Small intestine (tissue), 16 donors: ENCODE measurements at places on chromosomes 2 and 18.
A peak's percentile ranks its signal among the peaks of the same experiment; 100 is the strongest.

DNA sequence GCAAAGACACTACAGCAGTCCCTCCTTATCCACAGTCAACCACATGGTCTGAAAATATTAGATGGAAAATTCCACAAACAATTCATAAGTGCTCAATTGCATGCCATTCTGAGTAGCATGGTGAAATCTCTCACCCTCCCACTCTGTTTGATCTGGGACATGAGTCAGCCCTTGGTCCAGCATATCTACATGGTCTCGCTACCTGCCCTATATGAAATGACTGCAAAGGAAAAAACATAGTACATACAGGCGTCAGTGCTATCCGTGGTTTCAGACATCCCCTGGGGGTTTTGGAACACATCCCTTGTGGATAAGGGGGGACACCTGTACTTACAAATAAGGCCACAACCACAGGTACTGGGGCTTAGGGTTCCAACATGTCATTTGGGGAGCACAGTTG, 73.7 kb downstream of the CABLES1 start:
- no peak for DNase-seq

GRCh38 chr2:218137514-218137913, 11.7 kb downstream of the CXCR2 start:
- DNase-seq = no peak

- DNase-seq = no peak
These were observed 128.7 kb downstream of the TPO start for GRCh38 chr2:1541819-1542475.

DNA sequence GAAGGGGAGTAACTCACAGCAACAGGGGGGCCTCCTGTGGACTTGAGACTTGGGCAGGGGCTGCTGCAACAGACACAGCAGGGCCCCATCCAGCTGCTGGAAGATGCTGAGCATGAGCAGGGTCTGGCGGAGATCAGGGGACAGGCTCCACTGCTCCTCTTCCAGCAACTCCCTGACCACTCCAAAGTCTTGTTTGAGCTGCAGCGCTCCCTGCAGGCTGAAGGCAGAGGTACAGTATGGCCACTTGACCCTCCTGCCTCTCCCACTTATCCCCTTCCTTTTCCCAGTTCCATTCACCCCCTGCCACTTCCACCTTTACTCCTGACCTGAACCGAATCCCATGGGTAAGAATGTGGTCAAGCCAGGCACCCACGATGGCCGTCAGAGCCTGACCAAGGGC, 2.4 kb upstream of the MRPL53 start:
- DNase-seq = no peak

- DNase-seq = no peak
These were observed 203.3 kb upstream of the SPOPL start for GRCh38 chr2:138298120-138298814.

DNA sequence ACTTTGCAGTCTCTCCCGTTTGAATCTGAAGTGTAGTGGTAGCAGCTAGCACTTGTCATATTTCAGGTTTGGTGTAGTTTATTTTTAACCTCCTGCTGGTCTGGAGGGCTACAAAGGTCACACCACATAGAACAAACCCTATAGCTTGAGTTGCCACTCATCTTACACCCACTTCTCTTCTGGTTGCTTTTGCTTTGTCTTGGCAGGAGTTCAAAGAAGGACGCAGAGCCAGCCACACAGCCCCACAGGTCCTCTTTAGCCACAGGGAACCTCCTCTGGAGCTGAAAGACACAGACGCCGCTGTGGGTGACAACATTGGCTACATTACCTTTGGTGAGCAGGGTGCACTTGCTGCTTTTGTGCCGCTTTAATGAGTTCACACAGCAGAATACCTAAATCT, 15.6 kb upstream of the GPBAR1 start:
- DNase-seq = no peak

DNA sequence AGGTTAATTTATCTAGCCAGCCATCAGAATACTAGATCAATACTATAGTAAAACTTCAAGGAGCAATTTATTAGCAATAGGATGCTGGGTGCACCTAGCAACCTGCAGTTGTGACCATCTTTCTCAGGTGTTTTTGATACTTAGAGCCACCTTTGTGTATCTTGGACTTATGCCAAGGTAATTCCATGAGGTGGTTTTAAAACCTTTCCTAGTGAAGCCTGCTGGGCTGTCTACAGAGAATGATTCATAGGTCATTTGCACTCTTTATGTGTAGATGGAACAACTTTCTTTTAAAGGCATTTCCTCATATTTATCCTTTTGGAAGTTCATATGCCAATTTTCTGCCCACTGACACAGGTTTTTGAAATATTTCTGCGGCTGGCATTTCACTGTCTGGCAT, 1030.1 kb upstream of the POU3F3 start:
- DNase-seq = peak; percentile 71

GRCh38 chr2:49291619-49292018, 137.3 kb upstream of the FSHR start:
- DNase-seq = no peak

DNA sequence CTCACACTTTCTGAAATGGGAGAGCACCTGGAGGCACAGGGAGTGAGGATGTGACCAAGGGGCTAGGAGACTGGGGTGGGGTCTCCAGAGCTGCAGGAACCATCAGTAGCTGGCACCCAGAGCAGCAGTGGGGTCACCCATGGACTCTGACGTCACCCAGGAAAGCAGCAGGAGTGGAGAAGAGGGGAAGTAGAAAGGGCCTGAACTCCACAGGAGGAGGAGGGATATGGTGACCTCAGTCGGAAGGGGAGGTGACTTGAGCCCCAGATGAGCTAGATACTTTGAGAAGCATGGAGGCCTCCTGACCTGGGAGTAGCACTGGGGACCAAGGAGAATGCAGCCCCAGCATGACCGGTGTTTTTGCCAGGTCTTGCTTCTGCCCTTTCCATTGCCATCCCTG, 8.8 kb downstream of the NMUR1 start:
- DNase-seq = no peak

DNA sequence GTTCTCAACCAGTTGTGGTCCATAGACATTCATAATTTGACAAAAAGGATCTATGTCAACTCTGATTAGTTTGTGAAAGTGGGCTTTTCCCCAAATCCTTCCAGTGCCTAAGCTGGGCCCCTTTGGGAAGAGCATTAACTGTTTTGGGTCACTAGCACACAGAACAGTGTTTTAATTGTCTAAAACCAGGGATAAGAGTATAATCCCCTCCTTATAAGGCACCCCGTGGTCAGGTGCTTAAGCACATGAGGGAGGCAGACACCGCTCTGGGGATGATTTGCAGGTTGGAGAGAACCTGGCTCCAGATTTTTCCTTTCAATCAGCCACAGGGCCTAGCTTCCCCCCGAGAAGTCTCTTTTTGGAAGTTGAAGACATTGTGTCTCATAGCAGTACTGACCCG, 53.6 kb upstream of the RFX8 start:
- no peak for DNase-seq

DNA sequence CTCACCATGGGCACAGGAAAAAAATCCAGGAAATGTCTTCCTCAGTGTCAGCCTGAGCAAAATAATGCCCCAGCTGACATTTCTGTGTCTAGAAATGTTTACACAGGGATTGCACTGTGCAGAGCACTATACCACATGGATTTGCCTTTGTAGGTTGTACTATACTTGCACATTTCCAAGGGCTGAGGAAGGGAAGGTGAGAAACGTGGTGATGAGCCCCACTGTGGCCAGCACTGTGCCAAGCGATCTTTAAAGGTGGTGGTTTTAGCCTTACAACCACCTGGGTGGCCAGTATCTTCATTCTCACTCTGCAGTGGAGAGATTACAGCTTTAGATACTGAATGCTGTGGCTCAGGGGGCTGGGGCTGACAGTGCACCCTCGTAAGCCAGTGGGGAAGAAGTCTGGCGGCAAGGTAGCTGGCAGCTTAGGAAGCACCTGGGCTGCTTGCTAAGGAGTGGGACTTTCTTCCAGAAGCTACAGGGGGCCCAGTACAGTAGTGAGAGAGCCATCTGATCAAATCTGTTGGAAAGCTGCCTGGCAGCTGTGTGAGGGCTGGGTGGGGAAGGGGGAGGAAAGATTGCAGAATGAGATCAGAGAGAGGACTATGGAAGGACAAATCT, 81.4 kb upstream of the MSH2 start:
- no peak for DNase-seq

- peak; percentile 8 for DNase-seq
These were observed 295.4 kb downstream of the CYP26B1 start for GRCh38 chr2:71852141-71852711.

DNA sequence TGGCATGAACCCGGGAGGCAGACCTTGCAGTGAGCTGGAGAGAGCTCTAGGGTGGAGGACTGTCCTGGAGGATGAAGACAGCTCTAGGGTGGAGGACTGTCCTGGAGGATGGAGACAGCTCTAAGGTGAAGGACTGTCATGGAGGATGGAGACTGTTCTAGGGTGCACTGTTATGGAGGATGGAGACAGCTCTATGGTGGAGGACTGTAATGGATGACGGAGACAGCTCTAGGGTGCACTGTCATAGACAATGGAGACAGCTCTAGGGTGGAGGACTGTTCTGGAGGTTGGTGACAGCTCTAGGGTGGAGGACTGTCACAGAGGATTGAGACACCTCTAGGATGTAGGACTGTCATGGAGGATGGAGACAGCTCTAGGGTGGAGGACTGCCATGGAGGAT, 21.1 kb upstream of the KCNG2 start:
- DNase-seq = no peak

GRCh38 chr2:179373816-179374215, 109.2 kb upstream of the SESTD1 start:
- DNase-seq = no peak
